ENCODE measurements at places on chromosomes 7 and 10. TPM values are rescaled to one million over a fixed set of nuclear protein-coding genes. Genes with fewer than 3 reads are reported as not detected.
A peak's percentile ranks its signal among the peaks of the same experiment; 100 is the strongest.

DNA sequence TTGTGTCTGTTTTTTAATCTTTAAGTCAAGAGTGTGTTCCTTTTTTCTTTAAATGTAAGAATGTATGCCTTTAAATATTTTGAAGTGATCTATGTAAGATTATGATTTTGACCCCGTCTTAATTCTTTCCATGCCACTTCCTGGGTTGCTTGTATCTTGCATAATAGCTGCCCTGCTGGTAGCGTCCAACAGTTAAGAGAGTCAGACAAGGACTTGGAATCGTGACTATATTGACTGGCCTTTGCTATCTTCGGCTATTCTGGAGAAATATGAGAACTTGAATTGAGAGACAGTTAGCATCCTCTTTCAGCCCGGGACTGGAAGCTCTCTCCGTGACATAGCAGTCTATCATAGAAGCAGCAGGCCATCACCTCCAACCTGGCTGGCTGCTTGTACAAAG lies 13.0 kb downstream of the NRP1 start:
- DNase-seq: no peak

DNA sequence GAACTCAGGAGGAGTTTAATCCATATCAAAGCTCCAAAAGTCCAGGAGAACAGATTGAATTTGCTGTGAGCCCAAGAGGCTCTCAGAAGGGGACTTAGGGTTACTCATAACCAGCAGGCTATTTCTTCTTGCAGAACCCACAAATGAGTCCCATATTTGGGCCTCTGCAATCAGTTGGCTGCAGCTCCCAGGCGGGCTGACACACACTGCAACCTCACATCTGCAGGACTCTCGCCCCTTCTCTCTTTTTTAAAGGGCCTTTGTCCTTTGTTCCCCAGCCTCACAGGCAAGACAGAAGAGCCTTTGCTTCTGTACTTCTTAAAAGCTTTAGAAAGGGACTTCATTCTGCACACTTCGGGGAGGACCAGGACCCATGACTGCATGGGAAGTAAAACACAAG lies 26.7 kb downstream of the CREB3L2 start:
- DNase-seq: peak; percentile 50

DNA sequence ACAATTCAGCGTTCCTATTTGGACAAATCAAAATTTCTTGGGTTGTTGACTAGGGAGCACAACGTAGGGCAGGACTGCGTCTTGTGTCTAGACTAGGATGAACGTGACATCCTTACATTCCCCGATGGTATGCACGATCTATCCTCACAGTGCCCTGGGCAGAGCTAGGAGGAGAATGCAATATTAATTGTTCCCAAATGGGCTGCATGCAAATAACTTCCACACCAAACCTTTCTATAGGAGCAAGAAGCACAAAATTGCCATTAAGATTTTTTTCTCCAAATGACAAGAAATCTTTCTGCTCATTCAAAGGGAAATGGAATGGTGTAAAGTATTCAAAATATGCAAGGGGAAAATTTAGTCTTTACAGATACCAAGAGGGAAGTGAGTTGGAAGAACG lies 21.4 kb upstream of the AQP1 start:
- no peak for DNase-seq

DNA sequence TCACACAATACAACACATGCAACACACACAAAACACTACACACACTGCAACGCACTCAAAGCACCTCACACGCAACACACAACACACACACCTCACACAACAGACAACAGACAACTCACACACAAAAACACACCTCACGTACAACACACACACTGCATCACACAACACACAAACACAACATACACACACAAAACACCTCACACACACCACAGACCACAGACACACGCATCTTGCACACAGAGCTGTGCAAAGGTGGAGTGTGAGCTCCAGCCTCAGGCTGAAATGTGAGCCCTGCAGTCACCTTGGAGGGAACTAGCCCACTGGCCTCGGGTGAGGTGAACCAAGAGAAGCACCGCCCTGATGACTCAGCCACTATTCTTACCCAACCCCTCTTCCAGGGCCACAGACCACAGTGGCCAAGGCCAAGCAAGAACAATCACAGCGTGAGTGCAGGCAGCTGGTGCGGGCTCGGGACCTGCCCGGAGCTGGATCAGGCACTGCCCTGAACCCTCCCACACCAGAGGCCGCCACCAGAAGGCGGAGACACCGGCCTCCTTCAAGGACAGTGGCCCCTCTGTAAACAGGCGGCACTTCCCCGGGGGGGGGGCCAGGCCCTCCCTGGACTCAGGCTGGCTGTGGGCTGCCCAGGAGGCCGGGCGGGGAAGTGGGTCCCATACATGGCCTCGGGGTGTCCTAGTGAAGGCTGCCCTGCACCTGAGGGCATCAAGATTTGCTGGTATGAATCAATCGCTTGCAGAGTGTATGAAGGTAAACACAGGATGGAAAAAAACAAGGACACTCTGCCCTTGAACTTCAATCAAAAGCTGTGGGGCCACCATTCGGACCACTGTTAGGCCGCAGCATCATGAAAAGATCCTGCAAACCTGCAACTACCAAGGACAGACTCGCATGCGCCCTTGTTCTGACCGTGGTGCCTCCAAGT lies 106.7 kb downstream of the TNS3 start:
- DNase-seq: no peak

GRCh38 chr7:138584696-138585095 lies 116.5 kb downstream of the SVOPL start:
- no peak for DNase-seq

- DNase-seq: no peak
Measured at GRCh38 chr10:122323941-122324675, 50.4 kb upstream of the PLEKHA1 start.

- DNase-seq: no peak
Measured at GRCh38 chr10:95263864-95264226, 27.0 kb downstream of the PDLIM1 start.

GRCh38 chr10:69469976-69470375 lies 18.7 kb downstream of the TSPAN15 start:
- no peak for DNase-seq

GRCh38 chr10:5443429-5443828 lies 31.1 kb downstream of the NET1 start:
- no peak for DNase-seq

GRCh38 chr7:138843632-138844580 lies 45.9 kb upstream of the ATP6V0A4 start:
- DNase-seq: no peak

GRCh38 chr7:28799619-28800018 lies 158.5 kb downstream of the TRIL start:
- no peak for DNase-seq

GRCh38 chr7:130938661-130939060 lies 204.7 kb upstream of the KLF14 start:
- no peak for DNase-seq

GRCh38 chr7:106034383-106034782 lies 71.3 kb downstream of the CDHR3 start:
- DNase-seq: no peak

DNA sequence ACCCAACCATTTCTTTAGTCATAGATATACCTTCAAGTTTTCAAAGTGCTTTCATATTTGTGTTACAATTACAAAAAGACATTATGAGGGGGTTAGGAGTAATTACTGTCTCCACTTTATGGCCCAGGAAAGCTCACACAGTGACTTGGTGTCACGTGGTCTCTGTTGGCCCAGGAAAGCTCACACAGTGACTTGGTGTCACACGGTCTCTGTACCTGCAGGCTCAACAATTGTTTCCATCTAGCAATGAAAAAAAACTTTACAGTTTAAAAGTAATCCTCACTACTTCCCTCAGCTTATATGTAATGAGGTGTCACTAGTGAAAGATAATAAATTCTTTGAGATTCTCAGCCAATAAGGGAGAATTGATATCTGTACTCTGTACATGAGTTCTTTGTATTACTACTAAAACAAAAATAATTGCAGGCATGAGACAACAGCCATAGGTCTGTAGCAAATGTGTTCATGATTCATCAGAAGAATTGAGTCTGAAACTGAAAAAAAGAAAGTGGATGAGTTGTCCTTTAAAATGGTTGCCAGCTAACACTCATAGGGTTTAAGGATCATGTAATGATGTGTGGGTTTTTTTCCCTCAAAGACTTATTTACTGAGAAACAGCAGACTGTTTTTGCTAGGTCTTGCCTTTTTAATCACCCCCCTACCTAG lies 10.9 kb downstream of the OGDH start:
- DNase-seq: no peak

DNA sequence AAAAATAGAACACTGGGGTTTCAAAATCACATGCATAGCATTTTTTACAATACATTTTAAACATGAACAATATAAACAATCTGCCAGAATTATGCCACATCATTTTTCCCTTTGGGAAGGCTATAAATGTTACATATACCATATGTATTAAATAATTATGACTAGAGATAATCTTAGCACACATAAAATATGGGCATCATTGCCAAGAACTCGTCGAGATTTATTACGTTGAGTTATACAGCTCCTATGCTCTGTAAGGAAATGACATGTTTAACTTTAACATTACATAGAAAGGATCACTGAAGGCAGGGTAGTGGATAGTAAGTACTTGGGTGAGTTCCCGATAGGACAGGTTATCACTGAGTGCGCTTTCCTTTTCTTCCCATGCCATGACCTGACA lies 267.8 kb downstream of the PARD3 start:
- no peak for DNase-seq

DNA sequence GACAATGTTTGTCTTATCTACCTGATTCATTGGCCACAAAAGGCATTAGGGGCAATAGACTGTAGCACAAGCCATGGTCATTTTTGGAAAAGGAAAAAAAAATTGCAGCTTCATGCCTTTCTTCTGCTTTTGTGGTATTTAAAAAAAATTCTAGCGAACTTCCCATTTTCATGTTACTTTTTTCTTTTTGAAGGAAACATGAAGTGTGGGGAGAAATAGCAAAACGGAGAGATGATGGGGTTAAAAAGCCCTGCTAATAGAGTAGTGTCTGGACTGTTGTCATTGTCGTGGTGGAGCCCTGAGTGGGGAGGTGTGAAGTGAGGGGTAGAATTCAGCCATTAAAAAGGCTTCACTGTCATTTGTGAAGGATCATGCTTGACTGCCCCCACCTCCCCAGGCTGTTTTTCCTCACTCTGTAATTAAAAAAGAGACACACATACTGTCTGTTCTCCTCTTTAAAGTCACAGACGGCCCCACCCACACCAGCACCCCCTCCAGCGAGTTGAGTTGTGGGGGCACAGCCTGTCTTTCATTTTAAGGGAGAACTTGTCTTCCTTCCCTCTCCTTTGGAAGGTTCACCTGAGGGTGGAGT lies 272.4 kb downstream of the CREB5 start:
- DNase-seq: no peak

- no peak for DNase-seq
Measured at GRCh38 chr7:103462358-103462757, 16.4 kb upstream of the SLC26A5 start.

GRCh38 chr10:124227055-124227975 lies 133.9 kb upstream of the CHST15 start:
- DNase-seq: no peak

GRCh38 chr7:130144312-130145171 lies 60.7 kb downstream of the TMEM209 start:
- no peak for DNase-seq

DNA sequence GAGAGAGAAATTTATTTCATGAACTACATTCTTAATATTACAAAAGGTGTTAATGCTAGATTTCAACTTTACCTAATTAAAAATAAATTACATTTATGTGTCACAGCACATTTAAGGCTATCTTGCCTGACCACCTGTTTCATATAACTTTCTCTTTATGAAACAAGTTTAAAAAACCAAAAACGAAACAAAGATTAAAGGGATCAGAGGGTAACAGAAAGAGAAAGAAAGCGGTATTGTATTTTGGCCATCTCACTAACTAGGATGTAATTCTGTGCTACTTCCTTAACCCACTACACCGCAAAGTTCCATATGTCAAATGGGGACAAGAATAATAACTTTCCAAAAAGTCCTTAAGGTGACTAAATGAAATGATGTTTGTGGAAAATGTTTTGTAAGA lies 6.3 kb upstream of the RHOBTB1 start:
- no peak for DNase-seq

- peak; percentile 79 for DNase-seq
Measured at GRCh38 chr7:47254081-47254977, 327.6 kb downstream of the TNS3 start.

DNA sequence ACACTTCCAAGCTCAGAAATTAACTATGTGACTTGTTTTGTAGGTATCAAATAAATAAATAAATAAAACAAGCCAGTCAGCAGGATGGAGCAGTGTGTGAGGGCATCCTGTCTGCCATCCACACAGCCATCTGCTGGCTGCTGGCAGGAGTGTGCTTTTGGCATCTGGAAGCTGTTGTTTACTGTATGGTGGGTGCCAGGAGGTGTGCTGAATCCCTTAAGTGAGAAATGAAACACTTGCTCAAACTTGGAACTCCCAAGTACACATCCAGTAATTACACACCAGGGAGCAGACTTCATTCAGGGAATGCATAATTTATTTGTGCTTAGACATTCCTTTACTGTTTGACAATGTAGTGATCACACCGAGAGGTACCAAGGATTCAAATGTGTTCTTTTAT lies 16.9 kb upstream of the TAX1BP1 start:
- peak; percentile 30 for DNase-seq

DNA sequence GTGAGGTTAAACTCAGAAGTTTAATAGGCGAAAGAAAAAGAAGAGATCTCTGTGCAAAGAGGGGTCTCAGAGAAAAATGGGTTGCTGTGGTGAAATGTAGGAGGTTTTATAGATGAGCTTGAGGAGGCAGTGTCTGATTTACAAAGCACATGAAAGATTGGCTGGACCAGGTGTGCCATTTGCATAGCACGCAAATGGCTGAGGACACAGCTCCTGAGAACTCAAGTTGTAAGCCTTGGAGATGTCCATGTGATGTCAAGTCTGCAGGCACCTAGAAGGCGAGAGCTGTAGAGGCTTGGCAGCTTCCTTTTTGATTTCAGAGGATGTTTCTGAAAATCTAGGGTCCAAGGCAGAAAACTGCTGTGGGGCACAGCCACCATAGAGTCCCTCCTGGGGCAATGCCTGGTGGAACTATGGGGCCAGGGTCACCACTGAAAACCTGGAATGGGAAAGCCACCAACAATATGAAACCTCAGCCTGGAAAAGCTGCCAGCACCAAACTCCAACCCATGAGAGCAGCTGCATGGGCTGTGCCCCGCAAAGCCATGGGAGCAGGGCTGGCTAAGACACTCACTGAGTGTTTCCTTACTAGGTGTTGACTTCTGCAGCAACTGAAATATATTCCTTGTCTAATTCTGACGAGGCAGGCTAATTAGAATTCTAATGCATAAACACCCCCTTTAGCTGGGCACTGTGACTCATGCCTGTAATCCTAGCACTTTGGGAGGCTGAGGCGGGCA lies 96.9 kb upstream of the TNS3 start:
- DNase-seq: no peak

The SLC13A1 gene
- not detected for total RNA-seq

The ACSM6 gene
- not detected for total RNA-seq

The IFIT1B gene
- not detected for total RNA-seq

The MKX gene
- total RNA-seq: 8.9 TPM

The TMEM236 gene
- total RNA-seq: 0.28 TPM

The CALCR gene
- not detected for total RNA-seq

The PLEKHS1 gene
- not detected for total RNA-seq

The C1QL3 gene
- 45.5 TPM for total RNA-seq

The OR2A1 gene
- not detected for total RNA-seq

All from dorsolateral prefrontal cortex (tissue), 122 donors.